ENCODE measurements at places on chromosomes 4 and X. TPM values are rescaled to one million over a fixed set of nuclear protein-coding genes. Genes with fewer than 3 reads are reported as not detected.

The COX7B2 gene
- not detected for total RNA-seq

The RTL5 gene
- total RNA-seq = 2.9 TPM

The ZMAT1 gene
- total RNA-seq = 0.07 TPM

The OCIAD1 gene
- total RNA-seq = 124 TPM

The MAGEA11 gene
- not detected for total RNA-seq

The CENPE gene
- total RNA-seq = 8.1 TPM

The DIPK2B gene
- not detected for total RNA-seq

The GCNA gene
- total RNA-seq = 1.9 TPM

Data from A549 treated with Hydrocortisone at 1 μM for 4 hours (cell line).